ENCODE measurements at places on chromosomes 2 and 18. TPM values are rescaled to one million over a fixed set of nuclear protein-coding genes. Genes with fewer than 3 reads are reported as not detected.

GRCh38 chr2:55804535-55804934, 110.9 kb upstream of the PNPT1 start:
- no peaks in the 10 kb centered on the region for H3K4me1 ChIP-seq
- no peak overlapping the region for H3K4me3 ChIP-seq
- no peaks in the 10 kb centered on the region for H3K36me3 ChIP-seq
- H3K27me3 ChIP-seq = peaks cover 9% of the 10 kb centered on the region
- no peak for DNase-seq

DNA sequence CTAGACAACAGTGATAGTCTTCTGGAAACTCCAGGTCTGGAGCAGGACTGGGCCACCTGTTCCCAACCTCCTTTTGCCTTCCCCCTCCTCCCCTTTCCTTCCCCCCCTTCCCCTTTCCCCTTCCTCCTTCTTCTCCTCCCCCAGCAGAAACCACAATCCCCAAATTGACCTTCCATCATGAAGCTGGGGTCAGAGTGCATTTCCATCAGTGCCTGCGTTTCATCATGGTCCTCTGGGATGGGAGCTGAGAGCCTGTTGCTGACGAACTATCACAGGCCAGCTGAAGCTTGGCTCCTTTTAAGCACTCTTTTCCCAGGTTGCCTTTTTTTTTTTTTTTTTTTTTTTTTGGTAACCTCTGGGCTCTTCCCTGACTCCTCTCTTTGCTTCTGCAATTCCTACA, 52.6 kb upstream of the SMAD2 start:
- H3K27me3 ChIP-seq = peaks cover 5% of the 10 kb centered on the region
- no peak overlapping the region for H3K27ac ChIP-seq
- DNase-seq = no peak
- peaks cover 3% of the 10 kb centered on the region for H3K4me1 ChIP-seq
- H3K4me3 ChIP-seq = no peak overlapping the region

DNA sequence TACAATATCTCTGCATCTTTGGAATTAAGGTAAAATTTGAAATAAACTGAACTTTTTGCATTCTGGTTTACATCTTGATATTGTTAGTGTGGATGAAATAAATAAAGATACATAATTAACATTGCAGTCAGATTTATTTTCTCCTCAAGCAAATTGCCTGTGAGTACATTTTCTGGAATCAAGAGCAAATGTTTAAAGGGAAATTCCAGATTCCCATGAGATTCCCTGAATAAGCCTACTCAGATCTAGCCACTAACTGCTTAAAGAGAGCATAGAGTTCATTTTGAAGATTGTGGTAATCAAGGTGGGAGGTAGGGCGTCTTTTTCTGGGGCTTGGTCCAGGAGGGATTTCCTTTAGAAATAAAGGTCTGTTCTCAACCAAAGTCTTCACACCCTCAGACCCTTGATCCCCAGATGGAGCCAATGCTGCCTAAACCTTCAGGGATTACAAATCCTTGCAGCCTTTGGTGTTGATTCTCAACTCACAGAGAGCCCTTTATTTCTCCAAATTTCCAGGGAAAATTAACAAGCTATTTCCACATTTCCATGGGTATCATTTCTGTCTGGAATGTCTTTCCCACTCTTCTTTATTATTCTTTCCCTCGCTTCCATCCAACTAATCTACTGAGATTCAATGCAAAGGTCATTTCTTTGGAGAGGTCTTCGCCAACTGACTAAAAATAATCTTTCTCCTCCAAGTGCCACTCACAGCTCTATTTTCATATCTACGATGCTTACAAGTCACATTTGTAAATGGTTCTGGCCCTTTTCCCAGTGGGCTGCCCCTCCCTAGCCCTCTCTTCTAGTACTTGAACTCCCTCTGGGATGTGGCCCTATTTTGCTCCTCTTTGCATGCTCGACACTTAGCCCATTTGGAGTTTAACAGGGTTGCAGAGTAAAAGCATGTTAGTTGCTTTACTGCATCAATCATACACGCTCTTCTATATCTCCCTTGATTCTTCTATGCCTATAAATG, 79.8 kb upstream of the SPATS2L start:
- no peak overlapping the region for H3K27ac ChIP-seq
- H3K4me1 ChIP-seq = no peaks in the 10 kb centered on the region
- DNase-seq = no peak
- H3K36me3 ChIP-seq = no peaks in the 10 kb centered on the region
- H3K27me3 ChIP-seq = peaks cover 24% of the 10 kb centered on the region

DNA sequence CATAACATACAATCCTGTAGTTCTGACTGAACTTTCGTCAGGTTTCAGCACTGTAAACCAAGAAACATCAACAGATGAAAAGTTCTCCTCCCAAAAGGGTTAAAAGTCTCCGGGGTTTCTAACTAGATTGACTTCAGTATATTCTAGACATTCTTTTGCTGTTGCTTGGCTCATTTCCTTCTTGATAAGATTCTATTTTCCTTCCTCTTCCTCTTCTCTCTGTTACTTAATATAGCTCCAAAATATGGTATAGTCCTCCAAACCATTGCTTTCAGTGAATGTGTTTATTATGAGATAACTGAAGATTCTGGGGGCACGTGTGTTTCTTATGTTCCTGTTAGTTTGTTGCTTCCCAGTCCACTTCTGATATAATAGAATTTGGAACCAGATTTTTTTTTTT, 46.4 kb upstream of the MAP4K3 start:
- H3K27ac ChIP-seq = no peak overlapping the region
- H3K4me1 ChIP-seq = no peaks in the 10 kb centered on the region
- DNase-seq = no peak
- no peak overlapping the region for H3K4me3 ChIP-seq
- H3K27me3 ChIP-seq = peaks cover 10% of the 10 kb centered on the region

DNA sequence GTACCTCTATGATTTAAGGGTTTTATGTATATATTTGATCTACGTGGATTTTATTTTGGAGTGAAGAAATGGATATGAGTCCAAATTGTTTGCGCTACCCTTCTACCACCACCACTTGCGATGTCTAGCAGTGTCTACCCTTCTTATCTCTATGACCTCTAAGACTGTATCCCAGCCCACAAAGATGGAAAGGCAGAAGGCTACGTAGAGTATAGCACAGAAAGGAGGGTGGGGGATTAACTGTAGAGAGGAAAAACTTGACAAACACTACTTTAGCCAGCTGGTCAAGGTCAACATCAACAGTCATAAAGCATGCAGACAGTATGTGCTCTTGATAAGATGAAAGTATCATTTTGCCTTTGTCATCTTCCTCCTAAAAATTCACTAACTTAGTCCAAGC, 14.4 kb downstream of the ITSN2 start:
- no peak overlapping the region for H3K4me3 ChIP-seq
- peaks cover 8% of the 10 kb centered on the region for H3K36me3 ChIP-seq
- H3K27ac ChIP-seq = no peak overlapping the region
- H3K27me3 ChIP-seq = no peaks in the 10 kb centered on the region

- DNase-seq = no peak
- no peaks in the 10 kb centered on the region for H3K27me3 ChIP-seq
- peaks cover 68% of the 10 kb centered on the region for H3K4me1 ChIP-seq
- no peak overlapping the region for H3K27ac ChIP-seq
Observed at GRCh38 chr2:69579536-69579935, 64.0 kb downstream of the AAK1 start.

GRCh38 chr18:13823707-13824395, at the start of gene MC5R:
Gene MC5R, plus strand, starts transcription at chr18:13824149. Its CDS starts 1,617 bp downstream, at chr18:13825766.
- peaks cover 22% of the 10 kb centered on the region for H3K27me3 ChIP-seq
- no peaks in the 10 kb centered on the region for H3K36me3 ChIP-seq
- peak within 1 kb of the TSS; percentile 68 for H3K4me3 ChIP-seq
- peaks cover 12% of the 10 kb centered on the region for H3K4me1 ChIP-seq
- peak within 1 kb of the TSS; percentile 60 for H3K27ac ChIP-seq
- peak; percentile 90 for DNase-seq

MYCN gene
- not detected for total RNA-seq

RPRM gene
- total RNA-seq = not detected

C2orf66 gene
- total RNA-seq = not detected

CD8B2 gene
- 8.6 TPM for total RNA-seq

NOL4 gene
- total RNA-seq = not detected
